T follicular helper cell (primary cell): ENCODE measurements at places on chromosomes 1 and 21.

GRCh38 chr1:32496127-32496526, 31.3 kb downstream of the ZBTB8B start:
- no peak for DNase-seq

GRCh38 chr1:22258698-22259097, 115.8 kb upstream of the WNT4 start:
- DNase-seq: no peak

GRCh38 chr1:53057127-53057526, 4.9 kb upstream of the PODN start:
- no peak for DNase-seq

DNA sequence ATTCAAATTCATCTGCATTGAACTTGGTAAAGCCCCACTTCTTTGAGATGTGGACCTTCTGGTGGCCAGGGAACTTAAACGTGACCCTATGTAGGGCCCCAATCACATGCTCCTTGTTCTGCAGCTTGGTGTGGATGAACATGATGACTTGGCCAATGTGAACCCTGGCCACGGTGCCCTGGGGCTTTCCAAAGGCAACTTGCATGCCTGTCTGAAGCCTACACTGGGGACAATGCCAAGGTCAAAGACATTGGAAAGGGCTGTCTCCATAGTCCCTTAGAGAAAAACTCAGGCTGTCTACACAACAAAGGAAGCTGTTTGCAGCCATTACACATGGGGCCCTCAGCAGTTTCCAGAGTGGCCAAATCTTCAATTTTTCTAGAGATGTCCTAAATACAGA, 8.9 kb upstream of the VPS13D start:
- DNase-seq: no peak

DNA sequence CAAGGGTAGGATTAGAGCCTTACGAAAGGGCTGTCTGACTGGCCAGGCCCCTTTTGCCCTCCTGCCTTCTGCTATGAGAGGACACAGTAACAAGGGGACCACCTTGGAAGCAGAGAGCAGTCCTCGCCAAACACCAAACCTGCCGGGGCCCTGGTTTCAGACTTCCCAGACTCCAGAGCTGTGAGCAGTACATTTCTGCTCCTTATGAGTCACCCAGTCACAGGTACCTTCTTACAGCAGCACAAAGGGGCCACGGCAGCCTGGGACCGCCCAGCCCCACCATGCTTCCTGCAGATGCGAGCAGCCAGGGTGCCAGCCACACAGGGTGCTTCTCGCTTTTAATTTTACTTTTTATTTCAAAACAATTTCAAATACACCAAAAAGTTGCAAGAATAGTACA, 17.2 kb upstream of the POFUT2 start:
- peak; percentile 37 for DNase-seq

- no peak for DNase-seq
Observed at GRCh38 chr1:54396261-54396933, 9.8 kb downstream of the SSBP3 start.

- no peak for DNase-seq
Observed at GRCh38 chr21:40242586-40243265, 375.5 kb downstream of the PCP4 start.

DNA sequence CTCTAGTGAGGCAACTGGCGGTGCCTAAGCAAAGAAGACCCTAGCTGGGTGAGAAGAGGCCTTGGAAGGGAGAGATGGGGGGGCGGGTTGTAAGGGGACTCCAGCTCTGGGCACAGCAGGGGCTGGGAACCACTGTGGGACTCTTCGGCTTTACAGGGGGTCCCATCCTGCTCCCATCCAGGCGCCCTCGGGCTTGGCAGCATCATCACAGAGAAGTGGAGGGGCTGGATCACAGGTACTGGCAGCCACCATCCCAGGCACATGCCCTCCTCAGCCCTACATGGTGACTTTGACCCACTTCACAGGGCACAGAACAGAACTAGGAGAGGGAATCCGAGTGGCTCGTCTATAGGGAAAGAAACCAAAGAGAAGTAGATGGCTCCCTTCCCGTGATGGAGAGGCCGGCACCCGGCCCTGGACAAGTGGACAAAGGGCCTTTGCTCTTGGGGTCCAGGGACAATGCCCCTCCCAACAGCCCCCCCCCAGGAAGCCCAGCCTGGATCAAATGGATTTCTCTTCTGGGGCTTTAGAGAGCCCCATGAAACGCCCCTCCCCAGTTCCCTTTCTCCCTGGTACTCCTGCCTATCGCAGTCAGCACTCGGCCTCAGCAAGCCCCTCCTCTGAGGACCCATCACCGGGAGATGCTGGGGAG, 54.0 kb upstream of the ECE1 start:
- DNase-seq: no peak

GRCh38 chr1:116228511-116228910, 117.3 kb downstream of the MAB21L3 start:
- no peak for DNase-seq
